Ascending aorta (tissue), 2 donors: ENCODE measurements at places on chromosomes 2 and 18. TPM values are rescaled to one million over a fixed set of nuclear protein-coding genes. Genes with fewer than 3 reads are reported as not detected.

CNGA3 gene
- total RNA-seq = not detected

DNA sequence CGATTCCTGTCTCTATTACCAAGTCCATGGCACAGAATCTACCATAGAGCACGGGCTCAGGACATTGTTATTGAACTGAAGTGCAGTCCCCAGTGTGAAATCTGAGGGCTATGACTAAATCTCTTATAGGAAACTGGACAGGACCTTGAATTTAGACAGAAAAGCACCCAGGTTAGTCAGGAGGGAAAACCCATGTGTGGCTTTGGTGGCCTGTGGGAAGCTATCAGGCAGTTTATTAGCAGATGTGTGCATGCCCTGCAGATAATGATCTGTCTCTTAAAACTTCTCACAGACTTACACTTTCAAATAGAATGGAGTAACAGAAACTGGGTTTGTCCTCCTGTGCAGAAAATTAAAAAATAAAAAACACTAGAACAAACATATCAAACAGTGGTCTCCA is 610.0 kb upstream of the RAB6C start:
- H3K4me1 ChIP-seq = no peaks in the 10 kb centered on the region
- no peak overlapping the region for H3K27ac ChIP-seq
- no peaks in the 10 kb centered on the region for H3K36me3 ChIP-seq
- H3K27me3 ChIP-seq = no peaks in the 10 kb centered on the region
- no peak for DNase-seq

DNA sequence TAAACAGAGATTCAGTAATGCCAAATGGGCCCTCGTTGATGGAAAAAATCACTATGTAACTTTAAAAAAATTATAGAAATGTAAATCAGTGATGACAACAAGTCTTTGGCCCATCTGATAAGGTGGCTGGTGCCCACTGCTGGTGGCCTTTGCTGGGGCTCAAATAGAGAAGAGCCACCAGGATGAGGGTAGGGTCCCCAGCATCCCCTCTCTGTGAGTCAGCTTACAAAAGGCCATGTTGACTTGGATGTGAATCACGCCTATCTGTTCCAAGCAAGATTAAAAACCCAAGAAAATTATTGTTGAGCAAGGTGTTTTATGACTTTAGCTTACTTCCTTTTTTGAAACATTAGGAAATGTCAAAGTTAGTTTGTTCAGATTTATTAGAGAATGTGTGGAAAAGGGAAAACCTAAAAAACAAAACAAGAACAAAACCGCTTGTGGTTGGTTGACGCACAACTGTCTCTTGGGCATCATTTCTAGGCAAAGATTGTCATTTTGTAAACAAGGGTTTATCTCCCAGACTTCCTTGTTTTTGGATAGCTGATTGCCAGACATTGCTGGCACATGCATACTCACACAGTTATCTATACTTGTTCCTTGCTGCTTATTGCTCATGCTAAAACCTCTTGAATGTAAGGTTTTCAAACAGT is 53.7 kb upstream of the ZNF396 start:
- no peak overlapping the region for H3K4me3 ChIP-seq
- no peaks in the 10 kb centered on the region for H3K27me3 ChIP-seq
- no peaks in the 10 kb centered on the region for H3K4me1 ChIP-seq
- DNase-seq = no peak

DNA sequence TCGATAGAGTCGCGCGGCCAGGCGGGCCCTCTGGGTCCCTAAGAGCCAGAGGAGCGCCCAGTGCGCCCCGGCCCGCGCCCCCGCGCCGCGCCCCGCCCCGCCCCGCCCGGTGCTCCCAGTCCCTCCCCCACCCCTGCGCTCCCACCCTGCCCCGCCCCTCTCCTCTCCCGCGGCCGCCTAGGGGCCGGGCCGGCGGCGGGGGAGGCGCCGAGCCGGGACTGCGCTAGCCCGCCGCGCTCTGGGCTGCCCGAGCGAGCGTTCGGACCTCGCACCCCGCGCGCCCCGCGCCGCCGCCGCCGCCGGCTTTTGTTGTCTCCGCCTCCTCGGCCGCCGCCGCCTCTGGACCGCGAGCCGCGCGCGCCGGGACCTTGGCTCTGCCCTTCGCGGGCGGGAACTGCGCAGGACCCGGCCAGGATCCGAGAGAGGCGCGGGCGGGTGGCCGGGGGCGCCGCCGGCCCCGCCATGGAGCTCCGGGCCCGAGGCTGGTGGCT is at the start of gene GPC1:
Gene GPC1, plus strand, starts transcription at position 207 of the 491 bp plus-strand sequence. Its CDS starts 256 bp downstream, at position 463.
- no peaks in the 10 kb centered on the region for H3K27me3 ChIP-seq
- no peaks in the 10 kb centered on the region for H3K36me3 ChIP-seq
- peak; percentile 84 for DNase-seq
- peaks cover 23% of the 10 kb centered on the region for H3K4me1 ChIP-seq
